GM04504 (cell line): ENCODE measurements at places on chromosomes 6 and 20.

DNA sequence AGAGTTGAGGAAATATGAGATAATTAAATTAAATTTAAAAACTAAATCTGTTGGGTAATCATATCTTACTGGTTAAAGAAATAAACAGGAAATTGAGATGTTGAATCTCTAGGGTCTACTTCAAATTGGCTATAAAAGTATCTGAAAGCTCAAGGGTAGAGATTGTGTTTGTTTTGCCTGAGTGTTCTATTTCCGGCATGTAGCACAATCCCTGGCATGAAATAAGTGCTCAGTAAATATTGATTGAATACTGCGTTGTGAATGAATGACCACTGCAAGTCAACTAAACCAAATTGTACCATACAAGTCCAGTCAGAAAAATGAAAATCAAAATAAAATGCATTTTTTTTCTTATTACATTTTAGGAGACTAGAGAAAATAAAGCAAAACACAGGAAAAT is 709.8 kb downstream of the EPM2A start:
- DNase-seq, result no peak

- no peak for DNase-seq
Observed at GRCh38 chr20:14959506-14960475, 622.4 kb upstream of the FLRT3 start.

DNA sequence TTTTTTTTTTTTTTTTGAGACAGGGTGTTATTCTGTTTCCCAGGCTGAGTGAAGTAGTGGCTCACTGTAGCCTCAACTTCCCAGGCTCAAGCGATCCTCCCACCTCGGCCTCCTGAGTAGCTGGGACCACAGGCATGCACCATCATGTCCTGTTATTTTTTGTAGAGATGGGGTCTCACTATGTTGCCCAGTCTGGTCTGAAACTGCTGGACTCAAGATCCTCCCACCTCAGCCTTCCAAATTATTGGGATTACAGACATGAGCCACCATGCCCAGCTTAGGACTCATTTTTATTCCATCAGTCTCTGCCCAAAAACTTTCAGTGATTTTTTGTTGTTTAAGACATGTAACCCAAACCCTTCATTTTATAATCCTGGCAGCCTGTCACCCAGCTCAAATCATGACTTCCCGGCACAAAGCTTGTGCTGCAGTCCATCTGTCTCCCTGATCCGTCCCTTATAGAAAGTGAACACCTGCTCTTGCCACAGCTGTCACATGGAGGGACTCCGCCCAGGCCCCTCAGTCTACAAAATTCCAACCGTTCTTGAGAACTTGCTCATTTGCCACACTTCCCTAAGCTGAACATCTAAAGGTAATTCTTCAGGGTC is 183.9 kb upstream of the JARID2 start:
- DNase-seq, result no peak

DNA sequence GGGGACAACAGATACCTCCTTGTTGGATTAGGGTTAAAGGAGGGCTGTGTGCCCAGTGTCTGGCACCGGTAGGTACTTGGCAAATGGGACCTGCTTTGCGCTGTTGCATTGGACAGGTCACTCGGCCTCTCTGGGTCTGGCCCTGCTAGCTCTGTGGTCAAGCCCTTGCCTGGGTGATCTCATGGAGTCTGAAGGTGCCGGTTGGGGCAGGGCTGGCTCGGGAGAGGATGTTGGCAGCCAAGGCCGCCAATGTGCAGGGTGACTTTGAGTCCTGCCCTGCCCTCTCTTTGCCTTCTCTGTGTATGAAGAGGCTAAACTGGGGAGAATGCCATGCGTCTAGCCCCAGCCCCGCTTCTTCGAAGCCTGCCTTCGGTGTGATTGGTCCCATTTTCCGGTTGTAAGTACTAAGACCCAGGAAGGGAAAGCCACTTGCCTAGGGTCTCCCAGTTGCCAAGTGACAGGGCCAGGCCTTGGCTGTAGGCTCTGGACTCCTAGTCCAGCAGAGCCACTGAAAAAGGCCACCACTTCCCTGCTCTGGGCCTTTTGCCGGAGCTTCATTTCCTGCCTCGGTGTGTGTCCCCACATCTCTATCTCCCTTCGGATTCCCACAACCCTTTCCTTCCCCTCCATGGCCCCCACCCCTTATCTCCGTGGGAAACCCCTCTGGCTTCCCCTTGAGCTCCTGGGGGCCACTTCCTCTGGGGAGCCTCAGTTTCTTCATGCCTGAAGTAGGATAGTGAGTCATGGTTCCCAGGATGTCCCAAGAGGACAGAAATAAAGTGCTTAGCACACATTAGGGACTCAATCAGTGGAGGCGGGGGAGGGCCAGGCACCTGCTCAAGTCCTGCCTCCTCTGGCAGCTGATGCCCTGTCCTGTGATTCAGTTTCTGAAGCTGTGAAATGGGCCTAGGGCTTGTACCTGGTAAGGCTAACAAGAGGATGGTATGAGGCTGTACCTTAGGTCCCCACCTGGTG is 3.9 kb downstream of the SRC start:
- DNase-seq, result no peak

- DNase-seq, result no peak
Observed at GRCh38 chr20:3803854-3804253, 7.7 kb downstream of the CDC25B start.

DNA sequence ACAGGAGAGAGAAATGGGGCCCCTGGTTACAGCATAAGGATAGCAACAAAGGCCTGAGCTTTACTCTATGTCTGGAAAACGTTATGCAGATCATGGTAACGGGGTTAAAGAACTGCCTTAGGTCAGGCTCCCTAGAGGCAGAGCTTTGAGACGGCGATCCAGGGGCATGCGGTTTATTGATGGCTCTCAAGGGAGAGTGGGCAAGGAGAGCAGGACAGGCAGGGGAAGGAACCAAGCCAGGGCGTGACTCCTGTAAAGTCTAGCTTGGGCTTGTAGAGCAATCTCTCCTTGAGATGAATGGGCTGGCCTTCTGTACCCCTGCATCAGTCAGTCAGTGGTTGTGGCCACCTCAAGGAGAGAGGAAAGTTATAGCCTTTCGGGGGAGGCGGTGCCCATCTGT is 12.5 kb upstream of the FERMT1 start:
- DNase-seq, result no peak

DNA sequence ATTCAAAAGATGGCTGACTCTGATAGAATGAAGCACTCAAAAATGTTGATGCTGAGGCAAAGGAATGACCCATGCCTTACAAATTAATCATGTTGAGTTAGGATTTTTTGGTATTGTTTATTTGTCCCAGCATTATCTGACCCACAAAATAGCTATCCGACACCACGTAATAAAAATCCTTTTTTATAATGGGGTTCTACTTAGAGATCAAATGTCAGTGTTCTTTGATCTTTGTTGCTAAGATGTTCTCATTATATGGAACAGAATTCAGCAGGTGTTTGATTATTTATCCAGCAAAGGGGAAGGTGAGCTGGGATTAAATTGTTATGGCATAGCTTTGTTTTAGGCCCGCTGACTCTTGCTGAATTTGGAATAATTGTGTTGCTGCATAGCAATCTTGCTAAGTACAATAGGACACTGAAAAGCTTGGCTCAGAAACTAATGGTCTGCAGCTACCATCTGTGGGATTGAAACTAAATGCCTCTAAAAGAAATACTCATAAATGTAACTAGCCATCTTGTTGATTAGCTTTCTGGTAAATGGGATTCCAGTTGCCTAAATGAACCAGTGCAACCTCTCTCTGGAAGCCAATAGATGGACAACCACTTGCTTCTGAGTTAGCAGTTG is 180.2 kb upstream of the HDAC2 start:
- DNase-seq, result no peak

DNA sequence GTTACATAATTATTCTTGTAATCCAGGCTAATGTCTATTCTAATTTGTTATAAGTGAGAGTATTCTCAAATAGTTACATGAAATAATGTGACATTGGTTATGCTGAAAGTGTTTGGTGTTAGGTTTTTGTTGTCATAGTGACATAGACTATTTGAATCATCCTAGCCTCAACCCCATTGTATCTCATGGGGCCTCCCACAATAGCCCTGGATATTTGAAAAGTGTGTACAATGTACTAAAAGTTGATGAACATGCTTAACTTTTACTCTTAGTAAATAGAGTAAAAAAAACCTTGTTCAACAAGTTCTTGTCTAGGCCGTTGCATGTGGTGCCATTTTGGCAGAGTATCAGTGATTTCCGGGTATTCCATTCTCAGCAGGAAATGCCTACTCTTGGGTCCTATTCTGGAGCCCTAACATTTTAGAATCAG is 83.0 kb downstream of the RTN4IP1 start:
- no peak for DNase-seq

DNA sequence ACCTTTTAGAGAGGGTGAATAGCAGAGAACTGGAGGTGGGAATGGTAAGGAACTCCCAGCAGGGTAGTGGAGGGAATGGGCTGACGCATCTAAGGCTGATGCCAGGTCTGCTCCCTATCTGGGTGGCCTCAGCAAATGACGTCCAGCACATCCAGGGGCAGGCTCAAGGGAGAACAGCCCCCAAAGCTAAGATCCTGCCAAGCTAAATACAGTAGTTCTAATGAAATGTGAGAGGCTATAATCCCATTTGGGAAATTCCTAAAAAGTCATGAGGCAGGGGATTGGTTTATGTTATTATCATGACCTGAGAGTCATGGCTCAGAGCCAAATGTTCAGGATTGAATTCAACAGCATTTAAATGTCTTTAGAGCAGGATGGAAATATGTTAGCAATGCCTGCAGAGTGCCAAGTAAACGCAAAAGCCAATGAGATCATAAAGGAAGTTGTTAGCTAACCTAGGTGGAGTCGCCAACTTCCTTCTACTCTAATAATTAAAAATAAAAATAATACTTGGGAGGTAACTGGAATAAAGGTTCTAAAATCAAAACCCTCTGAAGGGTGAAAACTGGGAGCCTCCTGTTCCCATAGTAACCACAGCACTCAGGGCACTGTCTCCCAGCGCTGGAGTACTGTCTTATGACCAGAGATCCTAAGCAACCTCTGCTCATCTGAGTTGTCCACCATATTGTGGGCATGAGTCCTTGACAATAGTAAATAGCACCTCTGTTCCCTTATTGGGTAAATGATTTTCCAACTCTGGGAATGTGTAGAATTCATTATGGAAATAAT is 34.8 kb downstream of the IYD start:
- DNase-seq, result no peak

DNA sequence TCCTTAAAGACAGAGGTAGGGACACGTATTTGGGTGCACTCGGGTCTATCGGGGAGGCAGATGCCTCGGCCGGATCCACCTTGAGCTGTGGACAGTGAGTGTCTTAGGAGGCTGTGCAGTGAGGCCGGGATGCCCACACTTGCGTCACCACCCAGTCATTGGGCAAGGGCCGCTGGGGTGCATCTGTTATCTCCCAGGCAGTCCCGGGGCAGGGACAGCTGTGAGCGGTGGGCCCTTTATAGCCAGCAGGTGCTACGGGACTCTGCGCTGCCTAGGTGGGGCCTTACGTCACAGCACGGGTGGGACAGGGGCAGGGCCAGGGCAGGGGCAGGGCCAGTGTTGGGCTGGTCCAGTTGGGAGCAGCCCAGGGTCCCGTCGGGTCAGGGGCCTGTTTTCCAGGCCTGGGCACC is 689 bp upstream of the COL20A1 start:
- DNase-seq, result no peak

DNA sequence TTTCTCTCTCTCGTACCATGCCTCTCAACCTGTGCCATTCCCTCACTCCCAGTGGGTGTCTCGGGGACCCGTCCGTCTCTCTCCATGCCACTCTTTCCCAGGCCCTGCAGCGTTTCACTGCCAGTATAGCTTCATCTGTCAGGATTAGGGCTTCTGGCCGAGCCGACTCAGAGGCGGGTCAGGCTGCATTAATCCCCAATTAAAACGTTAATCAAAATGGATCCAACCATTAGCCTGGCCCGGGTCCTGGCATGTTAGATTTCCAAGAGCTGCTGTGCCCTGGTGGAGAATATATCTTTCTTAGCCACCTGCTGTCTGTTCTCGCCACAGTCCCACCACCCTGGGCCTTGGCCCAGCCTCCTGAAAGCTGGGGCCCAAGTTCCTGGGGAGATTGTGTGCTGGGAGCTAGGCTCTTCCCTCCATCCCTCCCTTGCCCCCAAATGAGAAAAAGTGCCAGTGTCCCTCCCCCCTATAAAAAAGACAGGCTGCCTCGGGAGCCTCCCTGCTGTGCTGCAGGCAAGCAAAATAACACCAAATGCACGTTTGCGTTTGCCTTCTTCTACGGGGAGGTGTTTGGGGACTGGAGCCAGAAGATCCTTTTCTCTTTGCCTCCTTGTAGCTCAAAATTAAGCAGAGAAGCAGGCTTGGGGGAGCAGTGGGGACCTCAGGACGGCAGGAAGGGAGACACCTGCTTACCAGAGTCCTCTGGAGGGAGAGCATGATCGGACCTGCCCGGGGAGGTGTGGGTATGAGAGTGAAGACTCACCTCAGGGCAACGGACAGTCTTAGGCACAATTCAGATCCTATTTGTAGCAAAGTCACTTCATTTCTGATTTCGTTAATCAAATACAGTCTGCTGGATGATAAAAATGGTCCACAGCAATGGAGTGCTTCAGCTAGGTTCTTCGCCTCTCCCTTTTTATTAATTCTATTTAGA is 3.0 kb downstream of the KCNG1 start:
- DNase-seq, result no peak

- no peak for DNase-seq
Observed at GRCh38 chr20:14507711-14508110, 170.3 kb upstream of the FLRT3 start.

DNA sequence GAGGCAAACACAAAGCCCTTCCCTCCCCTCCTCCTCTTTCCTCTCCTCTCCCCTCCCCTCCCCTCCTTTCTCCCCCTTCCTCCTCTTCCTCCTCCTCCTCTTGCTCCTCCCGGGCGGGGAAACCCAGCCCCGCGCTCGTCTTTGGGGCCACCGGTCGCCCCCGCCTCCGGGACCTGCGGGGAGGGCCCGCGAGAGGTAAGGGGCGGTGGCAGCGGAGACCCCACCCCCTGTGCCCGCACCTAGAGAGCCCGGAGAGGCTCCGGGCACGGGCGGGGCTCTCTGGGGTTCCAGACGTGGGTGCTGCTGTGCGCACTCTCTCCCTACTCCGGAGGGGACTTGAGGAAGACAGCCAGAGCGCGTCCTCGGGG is at the start of gene RIN2:
Gene RIN2 (plus strand): TSS at position 126 of the 368 bp plus-strand sequence. CDS start 131,344 bp downstream, outside the sequence.
- no peak for DNase-seq

- DNase-seq, result no peak
Observed at GRCh38 chr6:145761584-145761983, 26.3 kb upstream of the EPM2A start.

DNA sequence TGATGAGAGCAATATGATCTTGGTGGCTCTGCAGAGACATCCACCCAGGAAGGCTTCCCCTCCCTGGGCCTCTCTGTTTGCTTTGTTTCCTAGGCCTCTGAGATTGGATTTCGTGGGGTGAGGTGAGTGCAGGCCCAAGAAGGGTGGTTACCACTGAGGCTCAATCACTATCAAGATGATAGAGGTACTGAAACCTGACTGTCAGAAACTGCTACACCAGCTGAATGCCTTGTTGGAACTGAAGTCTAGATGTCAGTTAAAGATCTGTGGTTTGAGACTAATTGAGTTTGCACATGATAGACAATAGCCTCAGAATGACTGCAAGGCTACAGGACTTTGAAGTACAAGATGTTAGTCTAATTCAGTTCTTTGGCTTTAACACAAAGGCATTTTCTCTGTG is 15.2 kb downstream of the VNN1 start:
- no peak for DNase-seq

- DNase-seq, result no peak
Observed at GRCh38 chr6:84582997-84583396, 181.4 kb downstream of the TBX18 start.
